ENCODE measurements at places on chromosomes 6 and 20. TPM values are rescaled to one million over a fixed set of nuclear protein-coding genes. Genes with fewer than 3 reads are reported as not detected.

Gene SAPCD1
- 1.3 TPM for total RNA-seq

Gene MUC21
- not detected for total RNA-seq

Gene PPP1R3G
- total RNA-seq: 3.8 TPM

Gene CYB5R4
- 2.7 TPM for total RNA-seq

Gene COL12A1
- 258 TPM for total RNA-seq

Gene TASP1
- 9.4 TPM for total RNA-seq

Gene FNDC11
- total RNA-seq: 0.95 TPM

Measured in bronchial smooth muscle cell (primary cell).